Suprapubic skin (tissue), 4 donors: ENCODE measurements at places on chromosomes 7 and 10. TPM values are rescaled to one million over a fixed set of nuclear protein-coding genes. Genes with fewer than 3 reads are reported as not detected.

DNA sequence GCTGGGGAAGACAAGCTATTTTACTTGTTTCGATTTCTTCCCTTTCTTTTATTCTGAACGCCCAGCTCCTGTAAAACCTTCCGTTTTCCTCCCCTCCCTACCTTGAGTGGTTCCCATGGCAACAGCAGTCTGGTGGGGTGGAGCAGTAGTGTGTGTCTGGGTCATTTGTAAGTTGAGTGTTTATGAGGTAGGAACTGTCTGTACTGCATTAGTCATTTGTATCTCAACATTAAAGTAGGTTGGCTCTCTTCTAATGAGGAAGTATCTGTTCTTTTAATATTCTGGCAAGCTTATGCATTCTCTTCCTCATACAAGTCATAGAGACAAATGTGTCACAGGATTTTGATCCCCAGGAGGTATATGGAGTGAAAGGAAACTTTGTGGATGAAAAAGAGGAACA lies 85.3 kb upstream of the CCDC6 start:
- no peaks in the 10 kb centered on the region for H3K36me3 ChIP-seq
- peak overlapping the region; percentile 77 for H3K27ac ChIP-seq
- H3K4me3 ChIP-seq, result peak overlapping the region; percentile 8
- H3K4me1 ChIP-seq, result peaks cover 28% of the 10 kb centered on the region

DNA sequence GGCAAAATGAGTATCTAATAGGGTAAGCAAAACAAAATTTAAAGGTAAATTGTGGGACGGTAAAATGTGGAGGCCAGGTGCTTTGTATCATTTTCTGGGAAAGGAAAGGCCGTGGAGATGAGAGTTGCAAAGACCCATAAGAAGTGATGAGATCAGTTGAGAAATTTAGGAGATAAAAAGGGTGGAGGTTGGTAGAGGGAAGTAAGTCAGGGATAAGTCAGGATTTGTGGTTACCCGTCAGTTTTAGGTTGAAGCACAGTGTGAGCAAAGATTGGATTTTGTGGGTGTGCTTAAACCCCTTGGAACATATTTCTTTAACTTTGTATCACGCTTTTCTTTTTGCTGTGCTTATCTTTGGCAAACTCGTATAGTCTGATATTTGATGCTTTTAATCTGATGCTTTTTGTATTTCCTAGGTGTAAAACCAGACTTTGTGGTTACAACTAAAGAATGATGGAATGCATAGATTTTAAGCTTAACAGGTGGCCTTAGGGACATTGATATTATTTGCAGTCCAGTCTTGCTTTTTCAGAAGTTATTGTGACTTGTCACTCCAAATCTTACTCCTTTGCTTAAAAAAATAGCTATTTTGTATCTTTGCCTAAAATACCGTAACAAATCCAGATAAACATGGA lies 1.2 kb downstream of the BTRC start:
- no peaks in the 10 kb centered on the region for H3K36me3 ChIP-seq
- H3K27me3 ChIP-seq, result no peaks in the 10 kb centered on the region
- H3K4me3 ChIP-seq, result peak overlapping the region; percentile 77
- no peak for DNase-seq
- peaks cover 15% of the 10 kb centered on the region for H3K4me1 ChIP-seq

DNA sequence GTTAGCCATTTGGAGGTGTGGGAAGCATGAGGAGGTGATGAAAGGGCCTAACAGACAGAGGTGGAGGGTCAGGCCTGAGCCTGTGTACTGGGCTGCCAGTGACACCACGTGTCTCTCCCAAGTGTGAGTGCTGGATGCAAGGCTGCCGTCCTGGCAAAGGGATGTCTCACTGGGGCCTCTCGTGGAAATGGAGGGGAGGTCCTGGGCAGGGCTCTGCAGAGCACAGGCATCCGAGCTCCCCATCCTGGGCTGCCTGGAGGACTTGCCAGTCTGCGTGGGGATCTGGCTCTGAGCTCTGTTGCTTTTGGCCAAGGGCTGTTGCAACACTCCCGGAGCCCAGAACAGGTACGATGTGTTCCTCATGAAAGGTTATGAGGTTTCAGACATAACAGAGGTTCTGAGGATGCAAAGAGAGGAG lies 77.3 kb downstream of the GRK5 start:
- no peaks in the 10 kb centered on the region for H3K36me3 ChIP-seq
- peak overlapping the region; percentile 28 for H3K27ac ChIP-seq
- H3K4me1 ChIP-seq, result peaks cover 81% of the 10 kb centered on the region

DNA sequence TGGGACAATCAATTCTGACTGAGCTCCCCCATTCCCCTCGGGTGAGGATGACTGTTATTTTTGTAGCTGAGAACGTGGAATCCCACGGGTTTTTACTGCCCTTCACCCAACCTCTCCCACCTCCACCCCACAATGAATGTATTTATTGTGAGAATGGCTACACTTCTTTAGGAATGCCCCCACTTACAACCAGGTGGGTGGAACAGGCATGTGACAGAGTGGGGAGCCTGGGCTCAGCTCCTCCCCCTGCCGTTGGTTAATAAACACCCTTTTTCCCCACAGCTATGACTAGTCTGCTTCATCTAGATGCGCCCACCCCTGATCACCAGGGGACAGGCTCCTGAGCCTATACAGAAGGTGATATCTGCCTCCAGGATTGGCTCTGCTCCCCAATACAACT lies 2.0 kb downstream of the MRPL43 start:
- peaks cover 39% of the 10 kb centered on the region for H3K4me1 ChIP-seq
- H3K27me3 ChIP-seq, result no peaks in the 10 kb centered on the region
- no peak overlapping the region for H3K4me3 ChIP-seq

DNA sequence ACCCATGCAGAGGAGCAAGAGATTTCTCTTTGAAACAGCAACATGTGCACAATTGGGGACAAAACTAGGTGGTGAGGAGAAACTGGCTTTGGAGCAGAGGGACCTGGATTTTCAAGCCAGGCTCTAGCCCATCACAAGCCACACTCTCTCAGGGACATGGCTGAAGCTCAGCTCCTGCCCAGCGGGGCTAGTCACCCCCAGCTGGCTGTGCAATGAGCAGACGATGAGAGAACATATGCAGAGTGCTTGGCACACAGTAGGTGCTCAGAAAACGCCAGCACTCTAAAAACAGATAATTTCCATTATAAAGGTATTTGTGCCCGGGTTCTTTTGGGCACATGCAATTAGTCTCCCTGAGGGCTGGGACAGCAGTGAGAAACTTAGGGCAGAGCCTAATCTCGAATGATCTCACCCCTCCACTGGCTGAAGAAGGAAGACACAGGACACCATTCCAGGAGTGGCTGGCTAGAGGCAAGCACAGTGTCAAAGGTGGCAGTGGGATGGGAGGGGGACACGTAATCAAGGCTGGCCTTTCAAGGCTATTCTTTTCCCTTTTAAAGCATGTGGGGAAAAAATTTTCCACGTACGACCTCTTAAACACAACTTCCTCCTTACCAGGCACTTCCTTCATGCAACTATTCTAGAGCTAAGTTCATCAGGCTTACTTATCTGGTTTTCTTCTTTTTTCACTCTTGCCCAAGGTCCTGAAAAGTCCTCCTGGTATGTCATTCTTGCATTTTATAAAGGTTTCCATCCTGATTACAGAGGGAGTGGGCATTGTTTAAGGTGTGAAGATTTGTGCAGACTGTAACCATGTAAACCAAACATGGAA lies 15.1 kb downstream of the FAM53B start:
- peaks cover 93% of the 10 kb centered on the region for H3K4me1 ChIP-seq
- H3K27me3 ChIP-seq, result no peaks in the 10 kb centered on the region
- no peaks in the 10 kb centered on the region for H3K36me3 ChIP-seq
- DNase-seq, result peak; percentile 50

- no peak for DNase-seq
- no peaks in the 10 kb centered on the region for H3K27me3 ChIP-seq
- no peaks in the 10 kb centered on the region for H3K4me1 ChIP-seq
Measured at GRCh38 chr7:139885511-139885910, 56.4 kb downstream of the TBXAS1 start.

DNA sequence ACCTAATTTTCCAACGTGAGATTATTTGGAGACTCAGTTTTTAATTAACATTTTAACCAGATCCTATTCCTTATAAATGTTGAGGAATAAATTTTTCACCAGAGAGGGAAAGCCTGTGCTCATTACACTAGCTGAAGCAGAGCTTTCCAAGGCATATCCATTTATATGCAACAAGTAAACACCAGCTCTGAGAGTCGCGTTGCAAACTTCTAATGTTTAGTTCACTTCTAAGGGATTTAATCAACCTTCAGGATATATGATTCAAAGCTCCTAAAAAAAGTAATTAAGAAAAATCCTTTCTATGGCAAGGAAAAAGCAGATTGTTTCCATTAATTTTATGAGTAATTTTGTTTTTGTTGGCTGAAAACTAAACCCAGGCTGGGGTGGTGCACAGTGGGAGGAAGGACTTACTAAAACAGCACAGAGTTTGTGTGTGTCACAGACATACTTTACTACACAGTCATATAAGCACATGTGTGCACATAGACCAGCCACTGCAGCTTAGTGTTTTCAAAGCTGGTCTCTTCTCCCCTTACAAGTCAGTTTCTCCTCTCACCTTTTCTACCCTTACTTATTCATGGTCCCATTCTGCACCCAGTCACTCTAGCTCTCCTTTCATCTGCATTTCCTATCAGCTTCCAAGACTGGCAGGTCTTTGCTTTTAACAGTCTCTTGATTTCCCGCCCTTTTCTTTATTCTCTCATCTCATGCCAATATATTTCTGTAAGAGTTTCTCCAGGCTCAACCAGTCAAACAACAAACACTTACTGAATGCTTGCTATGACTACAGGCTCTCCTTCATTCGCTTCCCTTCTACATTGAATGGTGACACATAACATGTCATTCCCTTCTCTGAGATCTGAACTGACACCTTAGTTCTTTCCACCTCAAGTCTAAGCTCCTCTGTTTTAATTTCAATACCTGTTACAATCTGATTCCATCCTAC lies 81.1 kb upstream of the FZD1 start:
- DNase-seq, result no peak
- no peaks in the 10 kb centered on the region for H3K36me3 ChIP-seq
- H3K4me3 ChIP-seq, result no peak overlapping the region
- no peak overlapping the region for H3K27ac ChIP-seq

- no peak overlapping the region for H3K4me3 ChIP-seq
- no peak overlapping the region for H3K27ac ChIP-seq
- peaks cover 65% of the 10 kb centered on the region for H3K4me1 ChIP-seq
- H3K36me3 ChIP-seq, result peaks cover 9% of the 10 kb centered on the region
- no peaks in the 10 kb centered on the region for H3K27me3 ChIP-seq
Measured at GRCh38 chr10:59887972-59888640, 18.2 kb downstream of the CCDC6 start.

DNA sequence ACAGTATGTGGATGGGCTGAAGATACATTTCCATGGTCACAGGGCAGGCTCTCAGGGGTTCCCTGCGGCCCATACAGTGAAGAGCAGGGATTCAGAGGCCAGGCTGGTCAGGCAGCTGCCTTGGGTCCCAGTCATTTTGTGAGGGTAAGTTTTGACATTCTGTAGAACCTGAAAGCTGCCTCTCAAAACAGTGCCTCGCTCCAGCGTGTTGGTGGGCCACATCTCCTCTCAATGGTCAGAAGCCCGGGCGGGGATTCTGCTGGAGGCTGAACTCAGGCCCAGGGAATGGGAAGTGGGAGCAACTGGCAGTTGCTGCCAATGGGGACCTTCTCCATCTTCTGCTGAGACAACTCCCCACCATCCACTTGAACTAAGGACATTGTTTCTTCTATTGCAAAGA lies 190.0 kb downstream of the PTPN20 start:
- no peaks in the 10 kb centered on the region for H3K27me3 ChIP-seq
- H3K4me3 ChIP-seq, result no peak overlapping the region
- no peak for DNase-seq
- H3K27ac ChIP-seq, result no peak overlapping the region
- no peaks in the 10 kb centered on the region for H3K36me3 ChIP-seq
- H3K4me1 ChIP-seq, result no peaks in the 10 kb centered on the region

GRCh38 chr7:70072220-70072619 lies 473.9 kb downstream of the AUTS2 start:
- H3K4me3 ChIP-seq, result no peak overlapping the region
- H3K27me3 ChIP-seq, result no peaks in the 10 kb centered on the region
- peaks cover 3% of the 10 kb centered on the region for H3K4me1 ChIP-seq
- no peak for DNase-seq
- no peak overlapping the region for H3K27ac ChIP-seq

ITGA8 gene
- 1.9 TPM for total RNA-seq

DLX6 gene
- total RNA-seq, result 1.1 TPM

P4HA1 gene
- 16.3 TPM for total RNA-seq

CNNM1 gene
- total RNA-seq, result 4.4 TPM

CALHM1 gene
- not detected for total RNA-seq

NXPH1 gene
- total RNA-seq, result not detected

CDNF gene
- total RNA-seq, result 2.3 TPM
